ENCODE measurements at places on chromosomes 1 and 21.
A peak's percentile ranks its signal among the peaks of the same experiment; 100 is the strongest.

DNA sequence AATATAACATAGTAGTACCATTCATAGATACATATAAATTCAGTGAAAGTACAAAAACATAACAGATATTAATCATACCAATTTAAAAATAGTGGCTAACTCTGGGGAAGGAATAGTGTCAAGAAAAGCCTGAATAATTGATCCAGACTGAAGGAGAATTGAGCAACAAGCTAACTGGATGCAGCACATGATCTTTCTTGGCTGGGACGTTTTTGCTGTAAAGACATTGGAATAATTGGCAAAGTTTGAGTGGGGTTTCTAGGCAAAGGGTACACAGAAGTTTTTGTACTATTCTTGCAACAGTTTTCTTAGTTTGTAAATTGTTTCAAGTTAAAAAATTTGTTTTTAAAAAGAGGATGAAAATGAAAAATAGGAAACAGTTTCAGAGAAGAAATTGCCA lies 2.6 kb upstream of the SH3GLB1 start:
- DNase-seq, result no peak

DNA sequence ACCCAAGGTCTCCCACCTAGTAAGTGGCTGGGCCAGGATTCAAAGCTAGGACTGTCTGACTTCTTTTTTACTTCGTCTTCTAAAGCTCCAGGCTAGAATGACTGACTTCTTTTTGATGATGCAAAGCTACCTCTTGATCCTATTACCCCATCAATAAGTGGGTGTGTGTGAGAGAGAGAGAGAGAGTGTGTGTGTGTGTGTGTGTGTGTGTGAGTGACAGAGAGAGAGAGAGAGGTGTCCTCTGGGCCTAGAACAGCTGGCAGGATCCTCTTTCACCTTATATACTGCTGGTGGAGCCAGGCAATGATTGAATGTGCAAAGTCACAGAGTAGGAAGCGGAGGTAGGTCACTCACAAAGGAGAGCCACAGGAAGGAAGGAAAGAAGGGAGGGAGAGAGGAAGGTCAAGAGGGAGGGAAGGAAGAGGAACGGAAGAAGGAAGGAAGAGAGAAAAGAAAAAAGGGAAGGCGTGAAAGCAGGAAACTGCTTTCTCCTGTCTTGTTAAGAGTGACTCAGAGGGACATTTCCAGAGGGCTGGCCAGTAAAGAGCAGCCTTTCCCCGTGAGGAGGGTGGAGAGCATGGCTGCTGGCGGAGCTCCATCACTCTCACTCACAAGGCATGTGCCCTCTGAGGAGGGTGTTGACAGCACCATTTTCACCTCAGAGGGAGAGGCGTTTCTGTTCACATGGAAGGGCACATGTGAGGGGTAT lies 68.9 kb downstream of the CDC7 start:
- no peak for DNase-seq

DNA sequence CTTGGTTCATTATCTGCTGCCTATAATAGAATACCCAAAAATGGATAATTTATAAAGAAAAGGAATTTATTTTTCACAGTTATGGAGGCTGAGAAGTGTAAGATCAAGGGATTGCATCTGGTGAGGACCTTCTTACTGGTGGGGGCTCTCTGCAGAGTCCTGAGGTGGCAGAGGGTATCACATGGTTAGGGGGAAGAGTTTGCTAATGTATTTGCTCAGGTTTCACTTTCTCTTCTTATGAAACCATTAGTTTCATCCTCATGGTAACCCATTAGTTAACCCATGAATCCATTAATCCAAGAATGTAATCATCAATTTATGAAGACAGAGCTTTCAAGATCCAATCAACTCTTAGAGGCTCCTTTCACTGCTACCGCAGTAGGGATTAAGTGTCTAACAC lies 120.6 kb downstream of the DNM3 start:
- DNase-seq, result no peak

DNA sequence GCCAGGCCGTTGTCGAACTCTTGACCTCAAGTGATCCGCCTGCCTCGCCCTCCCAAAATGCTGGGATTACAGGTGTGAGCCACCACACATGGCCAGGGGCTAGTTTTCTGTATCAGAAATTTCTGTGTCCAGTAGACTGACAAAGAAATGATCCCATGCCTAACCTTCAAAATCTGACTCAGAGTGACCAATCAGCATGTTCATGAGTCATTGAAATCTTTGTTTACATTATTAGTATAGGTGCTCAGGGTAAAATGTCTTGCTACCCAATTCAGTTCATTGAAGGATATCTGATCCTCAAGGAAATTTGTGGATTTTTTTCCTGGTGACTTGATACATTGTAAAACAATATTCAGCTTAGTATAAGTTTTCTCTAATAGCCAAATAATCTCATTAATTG lies 11.0 kb upstream of the LDLRAD2 start:
- DNase-seq, result no peak

- no peak for DNase-seq
These were observed 68.7 kb upstream of the FAM3B start for GRCh38 chr21:41247561-41248545.

- DNase-seq, result peak; percentile 62
These were observed 2.0 kb downstream of the ADAMTS1 start for GRCh38 chr21:26842974-26843932.

GRCh38 chr1:88324899-88325298 lies 359.2 kb upstream of the PKN2 start:
- DNase-seq, result no peak

- DNase-seq, result no peak
These were observed 61.2 kb downstream of the MPZL1 start for GRCh38 chr1:167782946-167783345.

- DNase-seq, result no peak
These were observed 610.3 kb upstream of the USP24 start for GRCh38 chr1:55825461-55825860.

GRCh38 chr1:107954719-107955415 lies 10.1 kb downstream of the VAV3 start:
- DNase-seq, result no peak

DNA sequence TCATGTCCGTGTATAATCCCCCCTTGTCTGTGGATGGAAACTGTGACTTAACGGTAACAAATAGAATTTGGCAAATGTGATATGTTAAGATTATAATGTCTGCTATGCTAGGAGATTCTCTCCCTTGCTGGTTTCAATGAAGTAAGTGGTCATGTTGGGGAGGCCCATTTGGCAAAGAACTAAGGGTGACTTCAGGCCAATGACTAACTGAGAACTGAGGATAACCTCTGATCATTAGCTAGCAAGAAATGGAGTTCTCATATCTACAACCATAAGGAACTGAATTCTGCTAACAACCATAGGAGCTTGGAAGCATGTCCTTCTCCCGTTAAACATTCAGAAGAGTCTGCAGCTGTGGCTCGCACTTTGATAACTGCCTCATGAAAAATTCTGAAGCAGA lies 2.3 kb downstream of the IFI44L start:
- DNase-seq, result no peak

DNA sequence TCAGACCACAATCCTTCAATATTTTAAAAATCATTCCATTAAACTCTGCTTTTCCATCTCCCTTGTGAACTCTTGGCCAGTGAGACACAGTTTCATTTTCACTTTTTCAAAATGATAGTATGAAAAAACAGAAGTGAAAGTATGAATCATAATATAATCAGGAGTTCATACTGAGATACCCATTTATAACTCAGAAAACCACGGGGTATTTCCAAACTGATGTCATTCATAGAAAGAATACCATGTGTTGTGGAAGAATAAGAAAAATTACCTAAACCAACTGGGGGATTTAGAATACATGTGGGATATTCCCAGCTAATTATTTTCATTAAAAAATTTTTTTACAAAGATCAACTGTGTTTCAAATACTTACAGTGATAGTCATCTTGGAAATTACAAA lies 149.9 kb downstream of the MRPL39 start:
- no peak for DNase-seq

DNA sequence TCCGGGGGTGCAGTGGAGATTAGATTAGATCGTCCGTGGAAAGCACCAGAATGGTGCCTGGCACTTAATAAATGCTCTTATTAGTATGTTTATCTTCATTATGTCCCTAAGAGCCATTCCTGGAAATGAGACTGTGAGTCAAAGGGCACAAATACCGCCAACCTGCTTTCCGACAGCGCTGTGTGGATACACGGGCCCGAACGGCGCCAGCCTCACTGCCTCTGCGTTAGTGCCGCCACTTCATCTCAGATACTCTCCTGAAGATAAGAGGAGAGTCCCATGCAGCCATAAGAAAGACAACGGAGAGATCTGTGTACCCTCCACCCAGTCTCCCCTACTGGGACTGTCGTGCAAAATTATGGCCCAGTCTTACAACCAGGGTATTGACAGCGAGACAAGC lies 22.0 kb downstream of the PDE9A start:
- no peak for DNase-seq

- DNase-seq, result no peak
These were observed 71.2 kb upstream of the RGL1 start for GRCh38 chr1:183733715-183734114.

- DNase-seq, result peak; percentile 99
These were observed at the start of gene ZNF326 for GRCh38 chr1:89994805-89995597. ZNF326 (plus strand) TSS chr1:89995110; CDS start chr1:89995258, 148 bp downstream.

DNA sequence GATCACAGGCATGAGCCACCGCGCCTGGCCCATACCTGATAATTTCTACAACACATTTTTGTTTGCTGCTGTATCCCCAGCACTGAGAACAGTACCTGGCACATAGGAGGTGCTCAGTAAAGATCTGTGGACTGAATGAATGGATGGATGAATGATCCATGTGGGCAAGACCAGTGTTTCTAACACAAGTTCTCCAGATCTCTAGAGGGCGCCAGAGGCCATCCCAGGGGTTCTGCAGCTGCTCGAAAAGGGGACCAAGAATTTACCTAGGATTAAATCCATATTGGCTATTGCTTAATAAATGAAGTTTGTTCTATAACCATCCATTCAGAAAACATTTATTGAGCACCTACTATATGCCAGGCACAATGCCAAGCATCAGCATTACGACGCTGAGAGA lies 167.7 kb downstream of the ACTL8 start:
- no peak for DNase-seq

DNA sequence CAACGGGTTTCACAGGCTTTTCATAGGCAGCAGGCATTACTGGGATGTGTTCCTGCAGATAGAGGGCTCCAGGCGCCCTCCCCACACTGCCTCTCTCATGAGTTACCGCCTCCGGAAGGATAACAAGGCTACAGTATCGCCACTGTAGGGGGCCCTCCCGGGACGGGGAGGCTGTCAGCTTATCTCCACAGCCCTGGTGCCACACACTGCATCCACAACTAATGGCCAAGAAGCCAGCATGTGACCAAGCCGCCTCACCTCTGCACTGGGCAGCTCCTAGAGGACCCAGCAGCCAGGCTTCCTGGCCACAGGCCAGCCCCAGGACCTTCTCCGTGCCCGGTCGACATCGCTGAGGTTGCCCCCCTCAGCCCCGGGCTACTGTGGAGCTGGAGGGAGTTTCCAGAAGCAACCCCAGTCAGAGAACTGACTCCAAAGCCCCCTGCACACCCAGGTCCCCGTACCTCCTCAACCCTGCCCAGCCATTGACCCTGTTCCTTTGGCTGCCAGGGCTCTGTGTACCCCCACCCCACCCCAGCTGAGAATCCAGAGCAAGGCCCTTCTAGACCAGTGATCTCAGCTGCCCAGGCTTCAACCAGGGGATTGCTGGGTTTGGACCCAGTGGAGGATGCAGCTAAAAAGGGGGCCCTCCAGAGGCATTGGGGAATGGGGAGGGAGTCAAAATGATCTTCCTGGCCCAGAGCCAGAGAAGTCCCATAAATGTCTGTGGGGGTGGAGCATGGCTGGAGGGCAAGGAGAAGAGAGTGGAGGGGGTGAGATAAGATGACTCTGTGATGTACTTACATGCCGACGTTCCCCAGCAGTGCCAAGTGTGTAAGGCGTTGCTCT lies 45.0 kb downstream of the NEK2 start:
- DNase-seq, result no peak

DNA sequence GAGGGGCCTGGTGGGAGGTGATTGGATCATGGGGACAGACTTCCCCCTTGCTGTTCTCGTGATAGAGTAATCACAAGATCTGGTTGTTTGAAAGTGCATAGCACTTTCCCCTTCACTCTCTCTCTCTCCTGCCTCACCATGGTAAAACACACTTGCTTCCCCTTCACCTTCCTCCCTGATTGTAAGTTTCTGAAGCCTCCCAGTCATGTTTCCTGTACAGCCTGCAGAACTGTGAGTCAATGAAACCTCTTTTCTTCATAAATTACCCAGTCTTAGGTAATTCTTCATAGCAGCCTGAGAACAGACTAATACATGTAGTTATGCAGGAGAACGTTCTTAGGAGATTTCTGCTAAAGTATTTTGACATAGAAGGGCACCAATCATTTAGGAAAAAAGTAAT lies 59.9 kb upstream of the FBXO28 start:
- DNase-seq, result no peak

- no peak for DNase-seq
These were observed 488 bp downstream of the DBT start for GRCh38 chr1:100249155-100249536.

DNA sequence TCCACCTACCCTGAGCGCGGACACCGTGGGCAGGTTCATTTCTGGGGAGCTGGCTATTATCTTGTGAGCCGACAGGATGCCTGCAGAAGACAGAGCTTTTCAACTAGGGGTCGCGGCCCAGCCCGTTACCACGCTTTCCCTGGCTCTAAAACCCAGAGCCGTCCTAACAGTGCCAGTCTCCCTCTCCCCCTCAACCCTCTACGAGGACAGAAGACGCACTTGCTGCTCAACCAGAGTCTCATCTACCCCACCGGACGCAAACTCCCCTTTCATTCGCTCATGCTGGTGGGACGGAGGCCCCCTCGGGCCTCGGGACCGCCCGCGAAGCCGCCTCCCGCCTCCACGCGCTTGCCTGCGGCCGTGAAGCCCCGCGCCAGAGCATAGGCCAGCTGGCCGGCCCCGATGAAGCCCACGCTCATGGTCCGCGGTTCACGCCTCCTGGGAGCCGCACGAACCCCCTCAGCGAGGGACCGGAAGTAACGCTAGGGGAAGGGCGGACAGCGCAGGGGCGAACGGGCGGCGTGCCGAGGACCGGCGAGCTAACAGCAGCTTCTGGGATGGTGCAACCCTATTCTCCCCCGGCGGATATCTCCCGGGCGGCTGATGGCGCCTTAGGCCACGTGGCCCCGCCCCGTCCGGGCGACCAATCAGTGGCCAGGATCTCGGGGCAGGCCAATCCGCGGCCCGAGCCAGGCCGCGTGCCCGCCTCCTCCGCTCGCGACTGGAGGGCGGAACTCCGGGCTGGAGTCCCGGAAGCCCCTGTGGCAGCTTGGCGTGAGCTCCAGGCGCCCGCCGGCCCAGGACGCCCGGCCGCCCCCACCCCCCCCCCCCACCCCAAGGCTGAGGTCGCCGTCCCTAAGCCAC lies at the start of gene PYCR2:
TSS of gene PYCR2 (minus strand) at position 559 of the 864 bp plus-strand sequence. CDS start at position 419, 140 bp downstream.
- DNase-seq, result peak; percentile 97

GRCh38 chr1:55877437-55878232 lies 662.5 kb upstream of the USP24 start:
- DNase-seq, result no peak

- no peak for DNase-seq
These were observed 269.9 kb downstream of the HLX start for GRCh38 chr1:221149111-221149510.

GRCh38 chr1:100009458-100009857 lies 39.7 kb downstream of the SLC35A3 start:
- no peak for DNase-seq

Measured in activated CD8-positive, alpha-beta memory T cell treated with anti-CD3 and anti-CD28 coated beads for 24 hours (primary cell).